ENCODE measurements at places on chromosomes 3 and 15.

DNA sequence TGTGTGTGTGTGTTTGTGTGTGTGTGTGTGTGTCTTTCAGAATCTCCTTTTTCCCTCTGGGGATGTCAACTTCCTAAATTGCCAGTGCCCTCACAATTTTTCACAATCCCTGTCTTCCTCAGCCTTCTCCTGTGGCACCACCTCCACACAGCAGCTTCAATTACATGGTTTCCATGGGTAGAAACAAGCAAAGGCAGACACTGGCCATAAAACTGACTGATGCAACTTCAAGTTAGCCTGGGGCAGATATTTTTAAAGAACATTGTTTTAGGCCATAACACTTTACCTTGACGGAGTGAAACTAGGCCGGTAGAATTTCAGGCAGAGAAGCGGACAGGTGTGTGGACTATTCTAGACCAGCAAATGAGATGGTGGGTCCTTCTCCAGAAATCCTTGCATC, 405.8 kb upstream of the SUCLG2 start:
- no peak for DNase-seq

DNA sequence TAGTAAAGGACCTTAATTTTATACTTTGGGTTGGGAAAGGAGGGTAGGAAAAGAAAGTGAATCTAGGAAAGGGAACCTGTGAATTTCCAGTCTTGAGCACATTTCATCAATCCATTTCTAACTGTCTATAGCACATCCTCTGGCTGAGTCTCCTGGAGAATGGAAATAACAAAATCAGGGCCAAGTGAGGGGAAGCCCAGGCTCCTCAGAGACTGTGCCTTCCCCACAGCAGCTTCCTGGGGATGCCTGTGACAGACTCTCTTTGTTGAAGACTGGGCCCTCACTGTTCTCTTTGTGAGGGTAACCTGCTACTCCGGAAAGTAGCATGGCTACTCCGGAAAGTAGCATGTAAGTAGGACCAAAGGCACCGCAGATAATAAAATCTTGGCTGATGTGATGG, 22.6 kb upstream of the CSPG5 start:
- DNase-seq, result no peak

DNA sequence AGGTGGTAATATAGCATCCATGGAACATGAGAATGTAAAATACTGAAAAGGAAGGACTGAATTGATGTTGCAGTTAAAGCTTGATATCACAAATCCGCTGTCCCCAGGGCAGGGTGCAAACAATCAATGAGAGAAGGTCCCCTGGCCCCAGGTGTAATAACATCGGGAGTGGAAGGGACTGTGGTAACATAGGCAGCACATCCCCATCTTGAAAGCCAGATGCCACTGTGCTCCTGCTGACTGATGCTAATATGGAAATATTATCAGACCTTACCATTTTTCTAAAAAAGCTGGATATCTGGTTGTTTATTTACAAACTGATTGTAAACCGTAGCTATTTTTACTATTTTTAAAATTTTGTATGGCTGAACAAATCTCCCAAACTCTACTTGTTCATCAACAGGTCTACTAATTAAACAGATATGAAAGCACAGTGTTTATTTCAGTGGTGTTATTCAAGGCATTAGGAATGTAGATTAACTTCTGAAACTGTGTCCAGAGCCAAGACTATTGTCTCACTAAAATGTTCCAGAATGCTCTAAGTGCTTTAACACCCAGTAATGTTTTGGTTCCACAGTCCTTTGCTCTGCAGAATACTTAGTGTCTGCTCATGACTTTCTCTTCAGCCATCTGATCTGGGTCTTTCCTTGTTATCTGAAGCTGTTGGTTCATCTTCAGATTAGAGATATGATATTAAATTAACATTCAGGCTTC, 386.0 kb upstream of the RARB start:
- no peak for DNase-seq

GRCh38 chr3:9809239-9809614, 835 bp upstream of the TTLL3 start:
- DNase-seq, result no peak

GRCh38 chr3:184594371-184595001, 32.9 kb downstream of the EPHB3 start:
- DNase-seq, result no peak

DNA sequence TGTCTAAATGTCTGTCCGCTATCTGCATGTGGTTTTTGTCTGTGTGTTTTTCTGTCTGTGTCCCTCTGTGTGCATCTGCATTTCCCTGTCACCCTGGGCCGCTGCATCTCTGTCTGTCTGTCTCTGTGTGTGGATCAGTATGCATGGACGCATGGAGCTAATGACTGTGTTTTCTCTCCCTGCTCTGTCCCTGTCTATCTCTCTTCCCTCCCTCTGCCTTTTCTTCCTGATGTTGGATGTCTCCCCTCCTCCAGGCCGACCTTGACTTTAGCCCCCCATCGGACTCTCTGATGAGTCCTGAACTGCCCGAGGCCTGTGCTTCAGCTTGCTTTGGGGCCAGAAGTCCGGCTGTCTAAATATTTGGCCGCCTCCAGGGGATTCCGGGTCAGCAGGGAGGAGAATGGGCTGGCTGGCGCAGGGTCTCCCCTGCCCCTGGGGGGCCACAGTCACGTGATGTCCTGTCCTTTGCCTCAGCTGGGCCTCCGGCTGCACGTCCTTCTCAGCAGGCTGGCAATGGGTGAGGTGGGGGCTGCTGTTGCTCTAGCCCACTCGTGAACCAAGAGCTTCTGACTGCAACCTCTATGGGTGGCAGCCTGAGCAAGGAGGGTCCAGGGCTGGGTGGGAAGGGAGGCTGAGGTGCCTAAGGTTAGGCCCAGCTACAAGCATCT, 3.7 kb downstream of the SLC38A3 start:
- no peak for DNase-seq

GRCh38 chr3:144770915-144771351, 799.3 kb downstream of the DIPK2A start:
- no peak for DNase-seq

GRCh38 chr3:174089592-174089991, 692.0 kb downstream of the NLGN1 start:
- DNase-seq, result no peak

- no peak for DNase-seq
These were observed 152.4 kb upstream of the CMC1 start for GRCh38 chr3:28088811-28089526.

DNA sequence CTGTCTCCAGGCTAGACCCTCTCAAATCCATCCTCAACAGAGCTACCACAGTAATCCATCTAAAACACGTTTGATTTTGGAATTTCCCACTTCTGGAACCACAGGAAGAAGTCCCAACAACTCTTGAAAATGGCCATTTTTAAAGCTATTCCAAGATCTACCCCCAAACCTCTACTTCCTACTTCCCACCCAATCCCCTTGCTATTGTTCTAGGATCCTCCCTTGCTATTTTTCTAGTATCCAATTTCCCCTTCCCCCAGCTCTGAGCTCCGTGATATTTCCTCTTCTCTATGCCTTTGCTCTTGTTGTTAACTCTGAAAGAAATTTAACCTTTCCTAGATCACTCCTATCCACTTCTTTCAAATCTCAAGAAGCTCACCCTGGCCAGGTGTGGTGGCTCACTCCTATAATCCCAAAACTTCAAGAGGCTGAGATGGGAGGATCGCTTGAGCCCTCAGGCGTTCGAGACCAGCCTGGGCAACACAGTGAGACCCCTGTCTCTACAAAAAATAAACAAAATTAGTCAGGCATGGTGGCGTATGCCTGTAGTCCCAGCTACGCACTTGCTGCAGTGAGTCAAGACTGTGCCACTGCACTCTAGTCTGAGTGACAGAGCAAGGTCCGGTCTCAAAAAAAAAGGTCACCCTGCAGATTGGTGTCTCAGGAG, 13.0 kb downstream of the UACA start:
- no peak for DNase-seq

DNA sequence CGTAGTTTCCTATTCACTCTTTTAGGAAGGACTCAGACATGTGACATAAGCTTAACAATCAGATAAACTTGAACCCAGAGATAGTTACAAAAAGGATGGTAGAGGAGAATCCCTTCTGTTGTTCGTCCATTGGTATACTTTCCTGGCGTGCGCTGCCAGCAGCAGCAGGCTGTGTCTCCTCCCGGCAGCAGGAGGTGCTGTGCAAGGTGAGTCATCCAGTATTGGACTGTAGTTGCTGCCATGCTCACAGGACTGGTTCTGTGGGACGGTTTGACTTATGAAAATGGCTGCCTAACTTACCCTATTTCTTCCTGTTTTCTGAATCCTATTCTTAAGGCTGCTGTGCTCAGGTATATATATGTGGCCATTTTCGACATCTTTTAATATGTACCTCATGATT, 253.4 kb upstream of the LRRC3B start:
- no peak for DNase-seq

DNA sequence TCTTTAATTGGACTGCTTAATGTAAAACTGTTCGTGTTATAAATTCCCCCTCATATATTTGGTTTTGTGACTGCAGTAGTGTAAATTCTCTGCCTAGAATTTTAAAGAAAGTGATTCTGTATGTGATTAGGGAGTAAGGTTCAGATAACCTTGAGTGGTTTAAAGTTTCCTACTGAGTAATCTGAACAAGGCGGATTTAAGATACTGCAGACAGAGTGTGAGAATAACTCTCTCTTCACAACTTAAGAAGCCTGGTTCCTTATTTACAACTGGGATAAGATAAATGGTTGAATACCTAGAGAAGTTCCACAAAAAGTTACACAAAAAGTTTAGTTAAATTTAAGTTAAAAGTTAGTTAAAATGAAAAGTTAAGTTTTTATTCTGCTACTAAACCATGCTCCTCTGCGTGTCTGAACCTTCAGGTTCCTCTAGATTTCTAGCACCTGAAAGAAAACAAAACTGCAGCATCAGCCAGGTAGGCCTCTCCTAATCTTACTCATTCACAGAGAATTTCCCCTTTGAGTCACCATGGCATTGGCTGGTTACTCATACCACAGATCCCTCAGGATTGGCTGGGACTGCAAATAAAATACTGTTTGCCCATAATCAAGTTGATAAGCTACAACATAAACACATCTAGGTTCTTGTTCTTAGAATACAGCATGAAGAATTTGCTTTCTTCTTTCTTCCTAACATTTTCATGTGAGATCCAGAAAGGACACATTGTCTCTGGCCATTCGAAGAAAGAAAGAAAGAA, at the start of gene ARL14:
ARL14 (plus strand) TSS at position 614 of the 757 bp plus-strand sequence. CDS start 187 bp downstream, outside the sequence.
- DNase-seq, result no peak

GRCh38 chr3:173065543-173065981, 75.5 kb downstream of the SPATA16 start:
- DNase-seq, result no peak

GRCh38 chr15:88393719-88394519, 73.3 kb downstream of the MRPL46 start:
- DNase-seq, result no peak

GRCh38 chr3:20038699-20039465, 1.4 kb upstream of the KAT2B start:
- DNase-seq, result no peak

- DNase-seq, result no peak
These were observed 776.5 kb downstream of the ROBO2 start for GRCh38 chr3:77816366-77816765.

- DNase-seq, result no peak
These were observed 21.3 kb downstream of the VGLL3 start for GRCh38 chr3:86969500-86970189.

- no peak for DNase-seq
These were observed 36.4 kb downstream of the DNAH1 start for GRCh38 chr3:52352566-52352965.

DNA sequence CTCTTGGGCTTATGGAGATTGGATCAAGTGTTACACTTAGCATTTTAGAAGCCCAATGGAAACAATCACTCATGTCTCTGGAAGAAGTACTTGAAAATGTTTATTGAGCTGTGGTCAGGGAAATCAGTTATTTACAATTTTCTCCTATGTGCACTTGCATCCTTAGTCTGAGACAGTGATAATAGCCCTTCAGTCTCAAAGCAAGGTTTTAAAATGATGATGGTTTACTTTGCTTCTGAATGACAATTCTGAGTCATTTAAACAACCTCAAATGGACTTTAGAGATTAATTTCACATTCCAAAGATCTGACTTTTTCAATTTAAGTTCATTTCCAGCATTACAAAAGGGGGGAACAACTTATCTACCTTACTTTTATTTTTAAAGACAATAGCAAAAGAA, 20.1 kb downstream of the TIPARP start:
- no peak for DNase-seq

DNA sequence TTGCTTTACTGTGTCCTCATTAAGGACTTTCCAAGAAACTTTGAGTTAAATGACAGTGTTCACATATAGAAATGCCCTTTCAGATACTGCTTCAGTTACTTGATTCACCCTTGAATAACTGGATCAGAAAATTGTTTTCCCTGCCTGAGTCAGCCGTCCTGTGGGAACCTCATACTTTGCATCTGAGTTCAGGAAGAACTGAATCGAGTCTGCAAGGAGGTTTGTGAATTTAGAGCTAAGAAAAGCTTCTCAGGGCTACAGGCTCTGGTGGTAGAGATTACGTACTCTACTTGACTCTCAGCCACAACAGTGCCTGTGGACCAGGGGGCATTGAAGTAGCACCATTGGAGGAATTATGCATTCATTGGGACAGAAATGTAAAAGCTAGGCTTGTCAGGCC, 252.4 kb upstream of the C2CD4B start:
- DNase-seq, result no peak

DNA sequence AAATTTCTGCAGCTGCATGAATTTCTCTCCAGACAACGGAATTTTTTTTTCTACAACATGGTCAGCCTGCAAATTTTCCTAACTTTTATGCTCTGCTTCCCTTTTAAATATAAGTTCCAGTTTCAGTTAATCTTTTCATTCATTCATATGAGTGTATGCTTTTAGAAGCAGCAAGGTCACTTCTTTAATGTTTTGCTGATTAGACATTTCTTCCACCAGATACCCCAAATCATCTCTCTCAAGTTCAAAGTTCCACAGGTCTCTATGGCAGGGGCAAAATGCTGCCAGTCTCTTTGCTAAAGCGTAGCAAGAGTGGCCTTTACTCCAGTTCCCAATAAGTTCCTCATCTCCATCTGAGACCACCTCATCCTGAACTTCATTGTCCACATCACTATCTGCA, 205.6 kb upstream of the GRM7 start:
- no peak for DNase-seq

DNA sequence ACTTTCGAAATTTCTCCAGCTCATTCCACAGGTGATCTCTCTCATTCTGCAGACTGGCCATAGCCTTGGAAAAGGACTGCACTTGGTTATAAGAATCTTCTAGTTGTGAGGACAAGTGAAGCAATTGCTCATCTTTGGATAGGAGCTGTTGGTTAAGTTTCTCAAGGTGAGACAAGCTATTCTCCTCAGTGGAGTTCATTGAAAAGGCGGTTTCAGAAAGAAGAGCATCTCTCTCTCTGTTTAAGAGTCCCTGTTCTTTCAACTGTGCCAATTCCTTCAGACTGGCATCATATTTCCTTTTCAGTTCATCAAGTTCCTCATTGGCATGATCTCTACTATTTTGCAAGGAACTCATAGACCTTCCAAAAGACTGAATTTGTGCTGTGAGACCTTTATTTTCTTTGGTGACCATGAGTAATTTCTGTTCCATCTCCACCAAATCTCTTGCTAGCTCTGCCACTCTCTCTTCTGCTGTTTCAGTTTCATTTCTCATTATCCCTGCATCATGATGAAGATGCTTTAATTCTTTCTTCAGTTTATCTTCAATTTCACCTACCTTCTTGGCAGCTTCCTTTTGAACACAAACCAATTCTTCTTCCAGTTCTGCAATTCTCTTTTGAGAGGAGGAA, 30.2 kb upstream of the HCLS1 start:
- no peak for DNase-seq

- DNase-seq, result no peak
These were observed 126.0 kb upstream of the LMOD3 start for GRCh38 chr3:69248436-69248835.

- DNase-seq, result no peak
These were observed 1.5 kb upstream of the SPSB4 start for GRCh38 chr3:141049681-141050080.

GRCh38 chr3:191634902-191635301, 173.9 kb downstream of the PYDC2 start:
- no peak for DNase-seq

Data from stimulated activated CD4-positive, alpha-beta T cell treated with anti-CD3 and anti-CD28 coated beads, Interleukin-12 subunit alpha, Interleukin-12 subunit beta, amount 100 ng/mL, for 4 hours (primary cell).